ENCODE measurements at places on chromosomes 1 and 21.

DNA sequence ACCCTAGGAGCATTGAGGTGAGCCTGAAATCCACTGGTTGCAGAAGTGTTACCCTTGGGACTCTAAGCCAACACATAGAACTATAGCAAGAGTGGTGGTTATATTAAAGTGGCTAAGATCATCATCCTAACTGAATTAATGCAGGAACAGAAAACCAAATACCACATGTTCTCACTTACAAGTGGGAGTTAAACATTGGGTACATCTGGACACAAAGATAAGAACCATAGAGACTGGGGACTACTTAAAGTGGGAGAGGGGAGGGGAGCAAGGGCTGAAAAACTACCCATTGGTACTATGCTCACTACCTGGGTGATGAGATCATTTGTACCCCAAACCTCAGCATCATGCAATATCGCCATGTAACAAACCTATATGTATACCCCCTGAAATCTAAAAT is 100.0 kb downstream of the SLC25A24 start:
- DNase-seq, result no peak

GRCh38 chr21:39156024-39156423 is 27.2 kb downstream of the PSMG1 start:
- no peak for DNase-seq

GRCh38 chr21:14879458-14879857 is 185.3 kb downstream of the NRIP1 start:
- no peak for DNase-seq

DNA sequence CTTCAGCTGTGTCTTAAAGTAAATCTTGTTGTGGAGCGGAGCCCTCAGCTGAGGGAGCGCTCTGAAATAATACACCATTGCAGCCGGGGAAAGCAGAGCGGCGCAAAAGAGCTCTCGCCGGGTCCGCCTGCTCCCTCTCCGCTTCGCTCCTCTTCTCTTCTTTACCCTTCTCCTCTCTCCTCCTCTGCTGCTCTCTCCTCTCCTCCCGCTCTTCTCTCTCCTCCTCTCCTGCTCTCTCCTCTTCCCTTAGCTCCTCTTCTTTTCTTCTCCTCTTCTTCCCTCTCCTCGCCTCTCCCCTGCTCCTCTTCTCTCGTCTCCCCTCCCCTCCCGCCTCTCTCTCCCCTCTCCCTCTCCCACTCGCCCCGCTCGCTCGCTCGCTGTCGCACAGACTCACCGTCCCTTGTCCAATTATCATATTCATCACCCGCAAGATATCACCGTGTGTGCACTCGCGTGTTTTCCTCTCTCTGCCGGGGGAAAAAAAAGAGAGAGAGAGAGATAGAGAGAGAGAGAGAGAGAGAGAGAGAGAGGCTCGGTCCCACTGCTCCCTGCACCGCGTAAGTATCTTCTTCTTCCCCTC is at the start of gene PROX1:
Gene PROX1, plus strand, starts transcription at position 47 of the 580 bp plus-strand sequence. CDS start 8,563 bp downstream, outside the sequence.
- DNase-seq, result no peak

- DNase-seq, result no peak
These were observed 51.6 kb downstream of the GRIK3 start for GRCh38 chr1:36982709-36983108.

GRCh38 chr1:28354121-28354520 is 15.4 kb upstream of the PHACTR4 start:
- no peak for DNase-seq

All from activated CD8-positive, alpha-beta memory T cell treated with anti-CD3 and anti-CD28 coated beads for 1 hour (primary cell).